ENCODE measurements at places on chromosomes 11 and 22.

DNA sequence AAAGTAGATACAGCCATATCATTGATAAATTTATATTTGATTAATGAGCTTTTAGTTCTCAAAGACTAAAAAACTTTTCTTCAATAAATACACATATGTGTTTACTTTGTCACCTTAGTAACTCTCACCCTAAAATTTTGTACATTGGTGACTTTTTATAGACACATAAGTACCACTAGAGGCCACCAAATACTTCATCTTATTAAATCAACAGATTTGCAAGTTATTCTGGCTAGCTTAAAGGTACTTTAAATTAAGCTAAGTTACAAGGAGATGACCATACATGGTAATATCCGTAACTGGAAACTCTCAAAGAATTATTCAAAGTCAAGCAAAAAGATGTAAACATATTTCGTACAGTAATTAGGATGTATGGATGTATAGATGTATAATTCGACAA, 112.2 kb downstream of the SBF2 start:
- no peak for DNase-seq

GRCh38 chr11:78292109-78292803, 103.5 kb downstream of the USP35 start:
- DNase-seq = no peak

GRCh38 chr11:44381261-44381660, 71.3 kb upstream of the ALX4 start:
- no peak for DNase-seq

GRCh38 chr22:39693943-39694500, 123.5 kb downstream of the CACNA1I start:
- DNase-seq = no peak

DNA sequence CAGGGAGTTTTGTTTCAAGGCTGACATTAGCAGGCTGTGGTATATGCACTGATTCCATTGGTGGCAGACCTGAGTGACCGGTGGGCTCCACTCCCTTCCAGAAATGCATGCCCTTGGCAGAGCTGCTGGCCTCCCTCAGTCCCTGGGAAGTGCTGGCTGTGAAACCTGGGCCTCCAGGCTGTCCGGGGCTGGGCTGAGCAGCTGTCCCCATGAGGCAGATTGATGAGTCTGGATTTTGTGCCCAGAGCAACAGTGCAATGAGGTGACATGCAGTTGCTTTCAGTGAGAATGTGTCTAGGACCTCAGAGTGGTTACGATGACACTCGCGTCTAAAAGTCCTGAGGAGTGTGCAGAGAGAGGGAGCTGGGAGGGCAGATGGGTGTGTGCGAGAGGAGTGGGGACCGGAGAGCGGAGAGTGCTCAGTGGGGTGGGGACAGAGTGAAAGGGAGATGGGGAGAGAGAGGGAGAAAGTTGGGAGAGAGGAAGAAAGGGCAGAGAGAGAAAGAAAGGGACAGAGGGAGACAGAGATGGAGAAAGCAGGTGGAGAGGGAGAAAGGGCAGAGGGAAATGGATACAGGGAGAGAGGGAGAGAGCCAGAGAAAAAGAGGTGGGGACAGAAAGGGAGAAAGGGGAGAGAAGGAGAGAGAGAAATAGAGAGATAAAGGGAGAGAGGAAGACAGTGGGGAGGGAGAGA, 978.3 kb downstream of the BRD1 start:
- DNase-seq = no peak

- no peak for DNase-seq
Observed at GRCh38 chr22:16932577-16932976, 75.4 kb downstream of the GAB4 start.

- no peak for DNase-seq
Observed at GRCh38 chr11:47186700-47187695, 764 bp upstream of the PACSIN3 start.

DNA sequence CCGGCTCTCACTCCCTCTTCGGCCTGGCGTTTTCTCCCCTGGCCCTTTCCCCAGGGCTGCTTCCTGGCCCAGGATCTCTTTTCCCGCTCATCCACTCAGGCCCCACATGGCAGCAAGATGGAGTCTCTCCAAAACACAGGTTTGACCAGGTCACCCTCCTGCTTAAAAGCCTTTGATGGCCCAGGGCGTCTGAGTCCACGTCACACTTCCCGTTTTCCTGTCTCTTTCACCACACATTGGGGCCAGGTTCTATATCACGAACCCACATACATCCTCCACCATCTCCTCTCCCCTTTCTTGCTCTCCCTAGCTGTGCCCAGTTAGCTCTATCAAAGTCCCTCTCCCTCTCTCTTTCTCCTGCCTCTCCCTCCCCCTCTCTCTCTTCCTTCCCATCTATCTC, 7.8 kb upstream of the LRRC32 start:
- no peak for DNase-seq

DNA sequence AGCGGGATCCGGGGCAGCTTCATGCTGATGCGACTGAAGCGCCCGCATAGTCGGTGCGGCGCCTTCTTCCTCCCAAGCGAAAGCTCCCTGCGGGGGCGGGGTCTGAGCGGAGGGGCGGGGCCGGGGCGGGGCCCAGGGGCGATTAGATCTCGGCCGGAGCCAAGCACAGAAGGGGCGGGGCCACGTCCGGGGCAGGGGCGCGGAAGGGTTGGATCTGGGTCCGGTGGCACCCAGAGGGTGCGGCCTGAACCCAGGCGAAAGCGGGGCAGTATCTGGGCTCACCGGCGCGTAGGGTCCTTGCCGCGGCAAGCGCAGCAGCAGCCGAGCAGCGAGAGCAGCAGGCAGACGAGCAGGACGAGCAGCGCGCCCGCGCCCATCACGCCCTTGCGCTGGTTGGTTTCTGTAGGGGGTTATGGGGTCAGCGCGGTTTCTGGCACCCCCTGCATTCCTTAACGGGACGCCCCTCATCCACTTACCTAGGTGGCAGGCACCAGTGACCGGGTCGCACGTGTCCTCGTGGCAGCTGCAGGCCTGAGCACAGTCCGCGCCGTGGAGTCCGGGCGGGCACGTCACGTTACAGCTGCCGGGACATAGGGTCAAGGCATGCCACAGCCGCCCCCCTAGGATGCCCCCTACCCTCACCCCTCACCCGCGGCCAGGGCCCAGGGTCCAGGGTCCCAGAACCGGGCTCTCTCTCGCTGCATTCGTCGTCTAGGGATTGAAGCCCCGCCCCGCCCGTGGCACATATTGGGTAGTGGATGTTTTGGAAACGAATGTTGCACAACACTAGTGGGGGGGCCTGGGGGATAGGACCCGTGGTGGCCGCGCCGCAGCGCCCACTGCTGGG, 8.1 kb downstream of the SCARF2 start:
- DNase-seq = peak; percentile 56

GRCh38 chr11:67468056-67468455, 995 bp downstream of the TMEM134 start:
- no peak for DNase-seq
